Small intestine (tissue), 16 donors: ENCODE measurements at places on chromosomes 6 and 20.

DNA sequence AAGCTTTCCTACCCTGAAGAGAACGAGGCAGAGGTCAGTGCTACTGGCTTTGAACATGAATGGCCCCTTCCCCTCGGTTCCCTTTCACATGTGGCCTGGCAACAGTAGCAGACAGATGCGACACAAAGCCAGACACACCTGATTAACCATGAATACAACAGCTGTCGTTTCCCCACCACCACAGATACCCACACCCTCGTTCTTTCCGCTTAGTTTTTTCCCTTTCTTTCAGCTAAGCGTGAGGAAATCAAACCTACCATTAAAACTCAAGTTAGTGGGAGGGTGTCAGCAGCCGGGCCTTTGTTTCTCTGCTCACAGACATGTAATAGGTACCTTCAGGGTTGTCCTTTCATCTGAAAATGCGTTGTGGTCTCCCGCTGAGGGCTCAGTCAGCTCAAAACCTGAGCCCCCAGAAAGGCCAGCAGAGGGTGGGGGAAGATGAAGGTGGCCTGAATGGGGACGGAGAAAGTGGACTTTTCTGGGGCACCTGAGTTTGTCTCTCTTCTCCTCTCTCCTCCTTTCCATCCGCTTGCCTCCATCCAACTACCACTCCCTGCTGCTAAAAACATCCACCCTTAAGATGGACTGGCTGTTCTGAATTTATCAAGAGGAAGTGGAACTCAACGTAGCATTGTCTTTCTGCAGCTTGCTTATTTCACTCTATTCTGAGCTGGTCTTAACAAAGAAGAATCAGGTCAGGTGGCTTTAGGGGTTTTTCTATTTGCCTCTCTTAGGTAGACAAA lies 516.6 kb upstream of the JARID2 start:
- DNase-seq: no peak

DNA sequence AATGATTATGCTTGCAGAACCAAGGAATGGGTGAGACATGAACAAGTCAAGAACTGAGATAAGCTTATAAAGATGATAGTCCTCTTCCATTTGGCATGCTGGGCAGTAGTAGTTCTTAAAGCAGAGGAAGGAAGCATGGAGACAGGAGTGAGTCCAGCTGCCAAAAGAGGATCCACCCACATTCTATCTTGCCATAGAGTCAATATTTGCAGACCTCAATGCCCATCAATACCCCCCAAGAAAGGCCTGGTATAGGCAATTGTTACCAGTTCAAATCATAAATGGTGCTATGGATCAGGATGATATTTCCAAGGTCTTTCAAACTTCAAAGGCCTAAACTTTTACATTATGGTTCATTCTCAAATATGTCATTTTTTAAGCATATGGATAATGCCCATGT lies 4.8 kb downstream of the ARHGAP18 start:
- no peak for DNase-seq

DNA sequence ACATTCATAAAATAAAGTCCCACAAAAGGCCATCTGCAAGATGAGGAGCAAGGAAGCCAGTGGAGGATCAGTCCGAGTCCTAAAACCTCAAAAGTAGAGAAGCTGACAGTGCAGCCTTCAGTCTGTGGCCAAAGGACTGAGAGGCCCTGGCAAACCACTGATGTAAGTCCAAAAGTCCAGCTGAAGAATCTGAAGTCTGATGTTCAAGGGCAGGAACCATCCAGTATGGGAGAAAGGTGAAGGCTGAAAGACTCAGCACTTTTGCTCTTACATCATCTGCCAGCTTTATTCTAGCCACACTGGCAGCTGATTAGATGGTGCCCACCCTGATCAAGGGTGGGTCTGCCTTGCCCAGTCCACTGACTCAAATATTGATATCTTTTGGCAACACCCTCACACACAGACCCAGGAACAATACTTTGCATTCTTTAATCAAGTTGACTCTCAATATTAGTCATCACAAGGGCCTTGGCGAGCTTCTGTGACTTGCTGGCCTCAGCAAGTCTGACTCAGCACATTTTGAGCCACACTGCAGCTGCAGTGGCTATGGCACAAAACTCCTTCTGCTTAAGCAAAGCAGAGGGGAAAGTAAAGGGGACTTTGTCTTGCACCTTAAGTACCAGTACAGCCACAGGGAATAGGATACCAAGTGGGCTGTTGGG lies 1370.3 kb upstream of the CITED2 start:
- no peak for DNase-seq

GRCh38 chr20:24964506-24964840 lies 15.4 kb downstream of the CST7 start:
- DNase-seq: no peak

DNA sequence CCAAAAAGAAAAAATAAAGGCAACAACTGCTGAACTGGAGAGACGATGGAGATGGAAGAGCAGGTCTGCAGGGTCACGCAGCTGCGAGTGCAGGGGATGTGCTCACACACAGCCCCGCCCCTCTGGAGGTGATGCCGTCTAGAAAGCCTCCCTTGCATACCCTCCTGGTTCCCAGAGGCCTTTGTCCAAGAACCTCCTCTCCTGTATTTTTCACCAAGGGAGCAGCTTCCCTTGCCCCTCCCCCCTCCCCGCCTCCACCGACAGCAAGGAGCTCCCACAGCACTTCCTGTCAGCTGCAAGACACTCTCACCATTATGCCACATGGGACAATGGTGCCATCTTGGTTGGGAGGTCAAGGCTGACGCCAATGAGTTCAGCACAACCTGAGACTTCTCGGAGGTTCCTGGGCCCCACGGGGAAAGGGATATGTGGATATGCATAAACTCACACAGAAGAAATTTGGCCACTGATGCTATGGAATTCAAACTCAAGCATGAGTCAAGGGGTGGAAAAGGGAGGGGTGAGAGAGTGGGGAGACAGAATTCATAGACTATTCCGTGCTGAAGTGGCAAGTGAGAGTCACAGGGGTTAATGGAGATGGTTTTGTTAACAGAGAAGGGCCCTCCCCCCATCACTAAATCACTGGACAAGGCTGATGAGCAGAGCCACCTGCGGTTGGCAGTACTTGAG lies 132.9 kb downstream of the SCML4 start:
- DNase-seq: no peak

GRCh38 chr6:162525181-162525580 lies 202.4 kb downstream of the PRKN start:
- DNase-seq: no peak

DNA sequence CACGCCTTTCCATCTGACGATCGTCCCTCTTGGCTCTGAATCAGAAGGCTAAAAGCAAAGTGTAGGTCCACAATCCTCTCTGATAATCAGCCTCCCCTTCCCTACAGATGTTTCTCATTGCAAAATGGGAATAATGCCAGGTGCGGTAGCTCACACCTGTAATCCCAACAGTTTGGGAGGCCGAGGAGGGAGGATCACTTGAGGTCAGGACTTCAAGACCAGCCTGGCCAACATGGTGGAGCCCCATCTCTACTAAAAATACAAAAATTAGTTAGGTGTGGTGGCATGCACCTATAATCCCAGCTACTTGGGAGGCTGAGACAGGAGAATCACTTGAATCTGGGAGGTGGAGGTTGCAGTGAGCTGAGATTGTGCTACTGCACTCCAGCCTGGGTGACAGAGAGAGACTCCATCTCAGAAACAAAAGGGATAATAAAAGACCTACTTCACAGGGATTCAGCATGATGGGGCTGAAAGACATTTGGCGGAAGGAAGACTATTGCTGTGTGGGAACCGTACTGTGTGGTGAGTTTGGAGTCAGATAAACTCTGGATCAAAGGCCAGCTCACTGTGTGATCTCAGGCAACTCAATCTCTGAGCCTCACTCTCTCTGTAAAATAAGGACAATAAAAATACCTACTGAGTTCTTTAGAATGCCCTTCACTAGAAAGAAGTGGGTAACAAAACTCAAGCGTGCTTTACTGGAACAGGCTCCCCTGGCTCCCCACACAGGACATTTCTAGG lies 15.9 kb upstream of the SLC9A8 start:
- peak; percentile 65 for DNase-seq

GRCh38 chr6:68958327-68958726 lies 323.2 kb downstream of the ADGRB3 start:
- DNase-seq: peak; percentile 13

DNA sequence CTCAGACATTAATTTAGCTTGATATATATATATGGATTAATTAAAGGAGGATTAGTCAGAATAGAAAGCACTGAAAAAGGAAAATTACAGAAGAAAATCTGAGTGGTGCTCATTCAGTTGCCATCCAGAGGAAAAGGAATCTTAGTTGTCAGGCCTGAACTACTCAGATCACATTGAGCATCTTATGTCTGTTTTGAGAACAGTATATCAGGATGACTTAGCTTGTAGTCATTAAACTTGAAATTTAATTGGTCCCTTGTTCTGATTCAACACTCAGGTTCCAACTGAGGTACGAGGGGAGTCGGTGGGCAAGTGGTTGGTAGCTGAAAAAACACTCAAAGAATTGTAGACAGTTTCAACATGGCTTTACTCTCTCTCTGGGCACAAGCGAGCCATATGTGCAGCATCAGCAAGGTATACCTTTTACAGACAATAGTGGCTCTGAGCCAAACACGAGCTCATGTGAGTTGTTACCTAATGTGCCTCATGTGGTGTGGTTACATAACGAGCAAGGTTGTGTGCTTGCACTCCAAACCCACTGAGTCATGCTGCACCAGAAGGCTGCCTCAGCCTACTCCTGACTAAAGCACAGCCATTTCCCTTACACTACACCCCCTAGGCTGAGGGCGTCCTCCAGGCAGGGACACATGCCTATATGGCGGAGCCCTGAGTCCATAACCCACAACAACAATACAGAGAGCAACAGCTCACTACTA lies 73.0 kb upstream of the HMGN3 start:
- peak; percentile 24 for DNase-seq

DNA sequence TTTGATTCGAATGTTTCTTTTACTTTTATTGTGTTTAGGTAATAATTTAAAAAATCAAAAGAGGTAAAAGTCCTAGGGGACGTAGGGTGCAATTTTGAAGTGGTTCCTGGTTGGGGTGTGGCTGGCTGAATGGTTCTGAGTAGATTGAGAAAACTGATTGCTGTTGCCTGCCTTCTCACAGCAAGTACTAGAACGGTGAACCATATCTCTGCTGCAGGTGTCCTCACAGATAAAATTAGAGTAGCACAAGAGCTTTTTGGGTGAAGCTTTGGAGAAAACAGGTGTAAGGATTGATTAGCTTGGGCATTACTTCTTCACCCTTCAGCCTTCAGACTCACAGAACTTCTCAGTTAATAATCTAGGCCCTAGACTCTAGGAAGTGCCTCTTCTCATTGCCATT lies 19.8 kb upstream of the GJA10 start:
- DNase-seq: no peak

DNA sequence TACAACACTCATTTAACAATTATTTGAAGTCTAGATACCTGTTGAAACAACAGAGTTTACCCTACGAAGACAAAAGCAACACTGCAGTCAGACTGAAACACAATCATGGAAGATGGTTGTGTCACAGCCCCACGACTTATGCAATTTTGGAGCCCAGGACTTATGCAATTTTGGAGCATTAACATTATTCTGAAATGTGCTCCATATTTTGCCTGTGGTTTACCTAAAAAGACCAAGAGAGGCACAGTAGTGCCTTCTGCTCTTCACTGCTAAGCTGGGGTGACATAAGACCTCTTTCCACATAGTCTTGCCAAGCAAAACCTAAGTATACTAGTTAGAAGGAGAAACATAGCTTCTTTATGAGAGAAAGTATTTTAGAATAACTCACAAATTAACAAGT lies 216.5 kb downstream of the PTPRK start:
- DNase-seq: no peak

GRCh38 chr6:131641554-131641953 lies 4.5 kb downstream of the ENPP3 start:
- DNase-seq: peak; percentile 79

DNA sequence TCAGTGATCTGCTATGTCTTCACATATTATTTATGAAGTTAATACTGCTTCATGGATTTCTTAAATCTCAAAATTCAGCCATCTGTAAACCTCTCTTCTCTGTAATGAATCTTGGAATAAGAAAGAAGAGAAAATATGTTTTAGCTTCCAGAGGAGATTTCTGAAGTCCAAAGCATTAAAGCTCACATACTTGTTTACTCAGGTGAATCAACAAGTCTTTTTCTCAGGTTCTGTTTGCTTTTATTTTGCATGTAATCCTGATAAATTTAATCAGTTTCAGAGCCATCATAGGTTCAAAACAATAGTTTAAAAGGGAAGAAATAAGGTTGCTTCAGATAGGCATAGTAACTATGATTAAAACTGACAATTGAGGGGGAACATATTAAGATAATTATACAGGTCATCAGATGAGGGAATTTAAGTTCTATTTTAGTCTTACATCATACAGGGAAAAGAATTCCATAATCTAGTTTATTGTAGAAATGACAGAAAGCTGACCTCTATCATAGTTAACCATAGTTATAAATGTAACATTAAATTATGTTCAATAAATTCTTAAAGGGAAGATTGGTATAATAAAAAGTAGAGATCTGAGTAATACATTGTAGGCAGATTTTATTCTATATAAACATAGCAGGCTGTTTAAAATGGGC lies 716.2 kb downstream of the EYS start:
- no peak for DNase-seq

DNA sequence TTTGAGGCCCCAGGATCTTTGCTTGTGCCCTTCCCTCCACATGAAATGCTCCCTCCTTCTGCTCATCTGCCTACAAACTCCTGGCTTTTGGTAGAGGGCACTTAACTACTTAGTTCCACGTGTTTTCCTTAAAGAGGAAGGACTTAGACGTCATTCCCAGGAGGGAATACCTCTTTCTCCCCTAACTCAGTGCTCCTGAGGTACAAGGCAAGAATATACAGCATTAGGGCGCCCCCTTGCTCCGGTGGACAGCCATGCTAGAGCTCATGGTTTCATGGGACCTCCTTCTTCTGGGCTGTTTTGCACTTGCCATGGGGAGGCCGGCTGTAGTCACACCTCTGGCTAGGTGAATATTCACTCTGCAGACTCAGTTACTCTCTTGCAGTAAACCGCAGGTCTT lies 93.8 kb upstream of the LY86 start:
- DNase-seq: peak; percentile 12

DNA sequence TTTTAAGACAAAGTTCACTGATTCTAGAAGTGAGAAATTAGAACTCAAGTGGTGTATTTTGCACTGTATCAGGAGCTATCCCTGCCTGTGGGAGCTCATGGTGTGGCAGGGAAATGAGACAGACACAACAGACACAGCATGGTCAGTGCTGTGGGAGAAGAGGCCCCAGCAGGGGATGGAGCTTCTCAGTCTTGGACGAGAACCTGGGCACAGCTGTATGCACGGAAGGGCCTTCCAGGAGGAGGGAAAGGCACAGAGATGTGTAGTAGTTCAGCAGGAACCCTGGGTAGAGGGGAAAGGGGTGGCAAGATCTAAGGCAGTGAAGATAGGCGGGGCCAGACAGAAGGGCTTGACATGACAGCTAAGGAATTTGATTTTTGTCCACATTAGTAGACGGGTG lies 48.8 kb upstream of the KIF25 start:
- DNase-seq: no peak

DNA sequence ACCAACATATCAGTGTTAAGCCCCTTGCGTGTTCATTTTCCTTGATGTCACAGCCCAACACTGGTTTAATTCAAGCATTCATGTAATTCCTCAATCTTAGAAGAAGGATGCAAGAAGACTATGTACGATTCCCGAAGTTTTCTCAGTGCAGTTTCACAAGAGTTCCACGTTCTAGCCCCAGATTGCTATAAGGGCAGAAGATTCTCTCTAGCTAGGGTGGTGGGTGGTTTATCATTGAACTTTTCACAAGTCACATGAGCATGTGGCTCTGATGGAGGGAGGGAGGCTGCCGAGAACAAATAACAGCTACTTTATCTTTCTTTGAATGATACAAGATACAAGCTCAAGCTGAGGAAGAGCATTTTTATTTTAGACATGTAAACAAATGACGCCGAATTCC lies 71.9 kb upstream of the NHSL1 start:
- DNase-seq: no peak

GRCh38 chr20:40100261-40100660 lies 588.8 kb downstream of the MAFB start:
- no peak for DNase-seq
